Aorta (tissue), 5 donors: ENCODE measurements at places on chromosomes 3 and 15. TPM values are rescaled to one million over a fixed set of nuclear protein-coding genes. Genes with fewer than 3 reads are reported as not detected.

IGSF11 gene
- total RNA-seq = 0.42 TPM

CELSR3 gene
- total RNA-seq = 0.91 TPM

HYAL2 gene
- total RNA-seq = 52.6 TPM

GUCA1C gene
- not detected for total RNA-seq

SLCO2A1 gene
- total RNA-seq = 101 TPM

MOBP gene
- not detected for total RNA-seq

DNA sequence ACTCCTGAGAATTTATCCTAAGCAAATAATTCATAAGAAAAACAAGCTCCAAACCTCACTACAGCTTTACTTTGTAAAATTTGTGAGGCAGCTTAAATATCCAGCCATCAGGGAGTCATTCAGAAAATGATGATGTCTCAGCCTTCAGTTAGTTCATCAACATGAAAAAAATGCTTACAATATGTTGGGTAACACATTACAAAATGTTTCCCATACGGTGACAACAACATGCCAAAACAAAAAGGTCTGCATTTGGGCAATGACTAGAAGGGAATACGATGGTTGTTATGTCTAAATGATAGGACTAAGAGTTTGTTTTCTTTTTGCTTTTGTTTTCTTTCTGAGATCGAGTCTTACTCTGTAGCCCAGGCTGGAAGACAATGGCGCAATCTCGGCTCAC lies 47.0 kb upstream of the CFAP161 start:
- H3K27ac ChIP-seq = no peak overlapping the region
- no peaks in the 10 kb centered on the region for H3K27me3 ChIP-seq
- no peak for DNase-seq

GRCh38 chr3:17110660-17111396 lies 226.1 kb downstream of the PLCL2 start:
- no peaks in the 10 kb centered on the region for H3K27me3 ChIP-seq
- H3K36me3 ChIP-seq = no peaks in the 10 kb centered on the region
- no peak for DNase-seq
- H3K4me3 ChIP-seq = no peak overlapping the region

GRCh38 chr15:50970524-50970923 lies 62.0 kb downstream of the AP4E1 start:
- H3K36me3 ChIP-seq = no peaks in the 10 kb centered on the region
- no peak overlapping the region for H3K27ac ChIP-seq
- no peak overlapping the region for H3K4me3 ChIP-seq
- no peaks in the 10 kb centered on the region for H3K27me3 ChIP-seq

- H3K36me3 ChIP-seq = no peaks in the 10 kb centered on the region
- H3K27ac ChIP-seq = no peak overlapping the region
- H3K4me1 ChIP-seq = no peaks in the 10 kb centered on the region
Measured at GRCh38 chr3:178841011-178841410, 230.6 kb downstream of the ZMAT3 start.

GRCh38 chr15:95894407-95894956 lies 436.0 kb upstream of the NR2F2 start:
- H3K27ac ChIP-seq = no peak overlapping the region
- H3K4me1 ChIP-seq = no peaks in the 10 kb centered on the region
- H3K36me3 ChIP-seq = no peaks in the 10 kb centered on the region
- no peak overlapping the region for H3K4me3 ChIP-seq
- no peak for DNase-seq

DNA sequence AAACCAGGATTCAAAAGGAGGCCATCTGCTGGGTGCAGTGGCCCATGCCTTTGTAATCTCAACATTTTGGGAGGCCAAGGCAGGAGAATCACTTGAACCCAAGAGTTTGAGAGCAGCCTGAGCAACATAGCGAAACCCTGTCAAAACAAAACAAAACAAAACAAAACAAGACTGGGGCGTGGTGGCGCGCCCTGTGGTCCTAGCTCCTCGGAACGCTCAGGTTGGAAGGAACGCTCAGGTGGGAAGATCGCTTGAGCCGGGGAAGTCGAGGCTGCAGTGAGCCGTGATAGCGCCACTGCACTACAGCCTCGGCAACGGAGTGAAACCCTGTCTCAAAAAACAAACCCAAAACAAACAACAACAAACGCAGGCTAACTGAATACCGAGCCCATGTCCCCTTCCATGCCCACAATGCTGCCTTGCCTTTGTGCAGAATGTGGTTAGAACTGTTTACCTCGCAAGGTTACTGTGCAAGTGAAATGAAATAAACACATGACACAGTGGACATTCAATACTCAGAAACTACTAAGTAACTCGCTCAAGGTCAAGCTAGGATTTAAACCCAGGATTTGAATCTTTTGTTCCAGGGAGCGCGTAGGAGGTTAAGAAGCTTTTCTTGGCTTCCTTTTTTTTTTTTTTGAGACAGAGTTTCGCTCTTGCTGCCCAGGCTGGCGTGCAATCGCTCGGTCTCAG lies 766 bp upstream of the EMC4 start:
- peak overlapping the region; percentile 43 for H3K4me3 ChIP-seq
- no peak for DNase-seq
- peaks cover 2% of the 10 kb centered on the region for H3K4me1 ChIP-seq
- no peaks in the 10 kb centered on the region for H3K27me3 ChIP-seq

- DNase-seq = no peak
- H3K4me1 ChIP-seq = peaks cover 14% of the 10 kb centered on the region
- H3K27ac ChIP-seq = no peak overlapping the region
- H3K27me3 ChIP-seq = no peaks in the 10 kb centered on the region
- no peaks in the 10 kb centered on the region for H3K36me3 ChIP-seq
- H3K4me3 ChIP-seq = no peak overlapping the region
Measured at GRCh38 chr15:62503451-62503850, 338.4 kb upstream of the C2CD4B start.

GRCh38 chr3:127809611-127810010 lies 12.7 kb downstream of the MGLL start:
- DNase-seq = no peak
- no peak overlapping the region for H3K4me3 ChIP-seq

DNA sequence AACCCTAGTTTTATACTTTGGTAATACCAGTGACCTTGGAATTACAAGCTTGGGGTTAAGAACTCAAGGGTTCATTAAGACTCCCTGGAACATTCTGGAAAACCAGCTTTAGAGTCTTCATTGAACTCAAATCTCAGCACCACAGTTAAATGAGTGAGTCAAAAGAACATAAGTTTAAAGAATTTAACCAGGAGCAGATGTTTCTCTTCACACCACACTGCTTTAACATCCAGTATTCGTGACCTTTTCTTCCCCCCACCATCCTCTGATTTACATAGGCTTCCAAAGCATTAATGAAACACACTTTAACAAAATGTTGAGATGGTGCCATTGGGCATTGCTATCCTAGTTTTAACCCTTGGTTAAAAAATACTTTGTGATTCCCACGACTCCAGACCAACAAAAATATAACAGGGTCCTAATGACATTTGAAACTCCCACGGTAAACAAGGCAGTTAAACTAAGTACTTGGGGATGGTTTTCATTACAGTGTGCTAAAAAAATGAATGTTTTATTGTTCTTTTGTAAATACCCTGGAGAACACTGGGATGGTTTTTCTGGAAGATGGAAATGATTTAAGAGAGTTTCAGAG lies 123.9 kb downstream of the OXNAD1 start:
- H3K27ac ChIP-seq = no peak overlapping the region
- DNase-seq = no peak
- H3K4me3 ChIP-seq = no peak overlapping the region
- H3K27me3 ChIP-seq = no peaks in the 10 kb centered on the region
- H3K4me1 ChIP-seq = no peaks in the 10 kb centered on the region

DNA sequence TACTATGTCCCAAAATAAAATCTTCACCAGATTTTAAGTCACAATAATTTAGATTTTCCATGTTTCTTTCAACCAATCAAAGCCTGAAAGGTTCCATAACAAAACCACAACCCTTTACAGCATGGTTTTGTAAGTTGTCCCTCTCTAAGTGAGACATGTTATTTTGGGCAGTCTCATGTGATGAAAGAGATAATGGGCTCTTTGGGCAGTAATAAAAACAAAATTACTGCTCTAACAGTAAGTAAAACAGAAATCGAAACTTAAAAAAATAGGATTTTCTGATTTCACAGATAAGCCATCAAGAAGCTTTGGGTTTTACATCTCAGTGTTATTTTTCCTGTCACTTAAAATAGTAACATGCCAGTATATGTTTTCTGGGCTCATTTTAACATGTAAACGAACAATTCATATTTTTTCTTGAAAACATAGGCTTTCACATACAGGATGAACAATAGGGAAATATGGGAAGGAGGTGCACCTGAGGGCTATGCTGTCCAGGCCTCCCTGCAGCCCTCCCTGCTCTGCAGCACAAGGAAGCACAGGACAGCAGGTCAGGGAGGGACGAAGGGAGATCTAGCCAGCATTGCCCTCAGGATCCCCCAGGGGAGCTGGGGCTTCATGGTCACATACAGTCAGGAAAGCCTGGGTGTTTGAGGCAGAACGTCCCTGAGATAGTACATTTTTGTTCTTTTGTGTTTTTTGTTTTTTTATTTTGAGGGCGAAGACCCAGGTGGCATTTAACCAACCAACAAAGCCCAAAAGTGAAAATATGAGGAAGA lies 157.4 kb downstream of the SHOX2 start:
- no peak overlapping the region for H3K4me3 ChIP-seq
- H3K27ac ChIP-seq = no peak overlapping the region
- H3K36me3 ChIP-seq = no peaks in the 10 kb centered on the region

DNA sequence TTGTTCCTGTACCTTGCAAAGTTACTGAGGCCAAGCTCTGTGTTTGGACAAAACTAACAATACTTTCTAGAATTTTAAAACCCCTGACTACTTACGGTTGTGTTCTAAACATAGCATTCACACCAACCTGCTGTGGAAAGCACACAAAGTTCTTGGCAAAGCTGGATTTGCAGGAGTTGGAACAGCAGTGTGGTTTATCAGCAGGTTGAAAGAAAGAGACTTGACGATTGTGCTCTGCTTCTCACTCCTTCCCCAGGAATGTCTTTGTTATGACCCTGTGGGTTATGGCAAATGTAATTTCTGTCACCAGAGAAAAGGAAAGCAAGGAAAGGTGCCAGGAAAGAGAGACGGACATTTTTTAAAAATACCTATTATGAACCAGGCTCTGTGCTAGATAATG lies 165.5 kb upstream of the TGFBR2 start:
- peak overlapping the region; percentile 95 for H3K27ac ChIP-seq
- H3K4me1 ChIP-seq = peaks cover 11% of the 10 kb centered on the region
- no peak for DNase-seq
- no peaks in the 10 kb centered on the region for H3K36me3 ChIP-seq
- H3K27me3 ChIP-seq = no peaks in the 10 kb centered on the region
- H3K4me3 ChIP-seq = no peak overlapping the region

DNA sequence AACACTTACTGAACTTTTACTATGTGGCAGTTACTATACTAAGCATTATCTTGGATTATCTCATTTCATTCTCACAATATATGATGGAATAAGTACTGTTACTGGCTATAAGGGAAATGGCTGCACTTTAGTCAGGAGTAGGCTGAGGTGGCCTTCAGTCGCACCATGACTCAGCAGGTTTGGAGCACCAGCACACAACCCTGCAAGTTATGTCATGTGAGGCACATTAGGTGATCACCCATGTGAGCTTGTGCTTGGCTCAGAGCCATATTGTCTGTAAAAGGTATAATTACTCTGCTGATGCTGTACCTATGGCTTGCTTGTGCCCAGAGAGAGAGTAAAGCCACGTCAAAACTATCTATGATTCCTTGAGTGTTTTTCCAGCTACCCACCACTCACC lies 54.1 kb upstream of the TIPARP start:
- DNase-seq = peak; percentile 30
- H3K36me3 ChIP-seq = no peaks in the 10 kb centered on the region
- H3K27me3 ChIP-seq = no peaks in the 10 kb centered on the region
- H3K27ac ChIP-seq = no peak overlapping the region

DNA sequence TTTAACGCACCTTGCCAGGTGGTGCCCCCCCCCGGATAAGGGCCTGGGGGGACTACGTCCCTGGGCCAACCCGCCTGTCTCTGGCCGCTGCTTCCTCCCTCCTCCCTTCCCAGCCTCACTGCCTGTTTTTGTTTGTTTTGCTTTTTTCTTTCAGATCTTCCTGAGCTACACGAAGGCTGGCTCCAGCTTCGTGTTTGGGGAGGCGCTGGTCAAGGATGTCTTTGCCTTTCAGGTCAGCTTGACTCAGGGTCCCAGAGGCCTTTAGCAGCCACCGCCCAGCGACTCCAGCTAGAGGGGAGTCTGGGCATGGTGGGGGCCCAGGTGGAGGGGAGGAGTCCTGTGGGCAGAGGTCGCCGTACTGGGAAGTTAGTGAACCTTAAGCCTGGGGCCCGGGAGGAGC lies 24.1 kb downstream of the SLC28A1 start:
- peaks cover 14% of the 10 kb centered on the region for H3K4me1 ChIP-seq
- H3K27ac ChIP-seq = no peak overlapping the region
- no peak overlapping the region for H3K4me3 ChIP-seq
- no peaks in the 10 kb centered on the region for H3K27me3 ChIP-seq

GRCh38 chr3:153970047-153970446 lies 151.1 kb upstream of the ARHGEF26 start:
- no peaks in the 10 kb centered on the region for H3K36me3 ChIP-seq
- no peaks in the 10 kb centered on the region for H3K27me3 ChIP-seq
- no peak overlapping the region for H3K27ac ChIP-seq
- H3K4me3 ChIP-seq = no peak overlapping the region
- no peak for DNase-seq
- no peaks in the 10 kb centered on the region for H3K4me1 ChIP-seq

DNA sequence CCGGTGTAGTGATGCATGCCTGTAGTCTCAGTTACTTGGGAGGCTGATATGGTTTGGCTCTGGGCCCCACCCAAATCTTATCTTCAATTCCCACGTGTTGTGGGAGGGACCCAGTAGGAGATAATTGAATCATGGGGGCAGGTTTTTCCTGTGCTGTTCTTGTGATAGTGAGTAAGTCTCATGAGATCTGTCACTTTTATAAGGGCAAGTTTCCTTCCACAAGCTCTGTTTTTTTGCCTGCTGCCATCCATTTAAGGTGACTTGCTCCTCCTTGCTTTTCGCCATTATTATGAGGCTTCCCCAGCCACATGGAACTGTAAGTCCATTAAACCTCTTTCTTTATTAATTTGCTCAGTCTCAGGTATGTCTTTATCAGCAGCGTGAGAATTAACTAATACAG lies 566.7 kb upstream of the NECTIN3 start:
- H3K4me1 ChIP-seq = no peaks in the 10 kb centered on the region
- H3K27ac ChIP-seq = no peak overlapping the region
- no peak for DNase-seq
- H3K36me3 ChIP-seq = no peaks in the 10 kb centered on the region
- no peaks in the 10 kb centered on the region for H3K27me3 ChIP-seq

GRCh38 chr3:190903156-190903555 lies 40.7 kb upstream of the GMNC start:
- no peak overlapping the region for H3K27ac ChIP-seq
- no peaks in the 10 kb centered on the region for H3K27me3 ChIP-seq
- H3K4me1 ChIP-seq = no peaks in the 10 kb centered on the region
- H3K36me3 ChIP-seq = no peaks in the 10 kb centered on the region
- H3K4me3 ChIP-seq = no peak overlapping the region

- H3K4me3 ChIP-seq = no peak overlapping the region
- no peaks in the 10 kb centered on the region for H3K4me1 ChIP-seq
- no peaks in the 10 kb centered on the region for H3K36me3 ChIP-seq
- DNase-seq = no peak
Measured at GRCh38 chr3:82229397-82229796, 468.0 kb upstream of the GBE1 start.

- H3K4me3 ChIP-seq = no peak overlapping the region
- no peaks in the 10 kb centered on the region for H3K27me3 ChIP-seq
- peak; percentile 75 for DNase-seq
- H3K27ac ChIP-seq = peak overlapping the region; percentile 72
Measured at GRCh38 chr3:124878561-124879336, 8.4 kb downstream of the ITGB5 start.
